ENCODE measurements at places on chromosomes 5 and 9.

DNA sequence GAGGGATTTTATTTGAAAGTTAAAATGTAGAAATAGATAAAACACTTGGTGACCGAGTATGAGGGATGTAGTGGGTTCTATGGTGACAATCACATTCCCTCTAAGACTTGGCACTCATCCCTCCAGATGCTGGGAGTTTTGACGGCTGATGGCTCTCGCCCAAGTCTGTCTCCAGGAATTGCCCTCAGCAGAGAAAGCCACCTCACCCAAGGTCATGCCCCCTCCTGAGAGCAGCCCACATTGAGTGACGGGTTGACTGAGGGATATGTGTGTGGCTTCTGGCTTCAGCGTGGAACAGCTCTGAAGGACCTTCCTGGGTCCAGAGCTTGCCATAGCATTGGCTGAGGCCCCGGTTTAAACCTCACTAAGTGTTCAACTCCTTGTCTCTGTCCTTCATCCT lies 19.4 kb downstream of the CAVIN4 start:
- DNase-seq, result no peak

GRCh38 chr5:151741678-151742423 lies 16.6 kb downstream of the ATOX1 start:
- no peak for DNase-seq

DNA sequence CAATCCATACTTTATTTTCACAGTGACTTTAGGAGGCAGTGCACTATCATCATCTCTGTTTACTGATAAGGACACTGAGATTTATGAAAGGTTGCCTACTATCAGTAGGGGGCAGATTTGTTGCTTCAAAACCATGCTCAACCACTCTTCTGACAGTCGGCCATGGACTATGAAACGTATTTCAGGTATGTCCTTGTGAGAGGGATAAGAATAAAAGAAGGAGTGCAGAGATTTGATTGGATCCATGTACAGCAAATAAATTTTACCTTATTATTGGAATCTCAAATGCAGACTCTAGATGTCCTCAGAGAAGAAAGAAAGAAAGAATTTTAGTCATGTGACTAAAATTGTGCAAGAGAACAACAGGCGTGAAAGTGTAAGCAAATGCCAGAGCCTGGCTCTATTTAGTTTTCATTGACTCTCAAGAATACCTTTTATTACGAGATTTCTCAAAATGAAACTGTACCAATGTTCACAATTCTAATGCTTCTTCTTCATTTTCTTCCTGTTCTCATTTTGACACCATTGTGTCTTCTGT lies 296.6 kb upstream of the RASA1 start:
- peak; percentile 74 for DNase-seq

- no peak for DNase-seq
Measured at GRCh38 chr9:133285252-133285775, 10.3 kb upstream of the ABO start.

GRCh38 chr5:73380710-73381589 lies 67.6 kb downstream of the FOXD1 start:
- DNase-seq, result no peak

DNA sequence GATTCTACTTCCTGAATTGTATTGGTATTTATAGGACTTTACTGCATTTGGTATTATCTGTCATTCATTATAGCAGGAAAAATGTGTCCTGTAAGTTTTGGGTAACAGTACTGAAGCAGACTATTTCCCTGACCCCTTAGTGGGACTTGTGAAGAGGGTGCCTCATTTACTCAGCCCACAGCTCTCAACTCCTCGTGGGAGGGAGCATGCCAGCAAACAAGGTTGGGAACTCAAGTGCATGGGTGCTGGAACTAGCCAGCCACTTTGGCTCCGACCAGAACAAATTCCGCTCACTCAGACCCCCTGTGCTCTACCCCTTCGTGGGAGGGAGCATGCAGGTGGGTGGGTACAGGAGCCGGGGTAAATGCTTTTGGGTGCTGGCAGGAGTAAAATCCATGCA lies 1773.5 kb upstream of the WWC1 start:
- no peak for DNase-seq

DNA sequence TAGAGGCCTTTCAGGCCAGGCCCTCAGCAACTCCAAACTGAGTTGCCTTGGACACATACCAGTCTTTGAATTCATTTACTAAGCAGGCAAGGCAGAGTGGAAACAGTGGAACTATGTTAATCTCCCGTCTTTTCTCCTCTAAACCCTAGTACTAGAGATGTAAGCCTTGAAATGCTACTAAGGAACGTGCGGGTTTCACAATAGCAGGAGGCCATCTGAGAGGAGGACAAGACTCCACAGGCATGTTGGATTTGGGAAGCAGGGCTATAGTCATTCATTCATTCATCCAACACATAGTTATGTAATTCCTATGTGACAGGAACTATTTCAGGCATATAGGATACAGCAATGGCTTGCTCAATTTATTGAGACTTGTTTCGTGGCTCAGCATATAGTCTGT lies 3.3 kb upstream of the OCLN start:
- DNase-seq, result no peak

DNA sequence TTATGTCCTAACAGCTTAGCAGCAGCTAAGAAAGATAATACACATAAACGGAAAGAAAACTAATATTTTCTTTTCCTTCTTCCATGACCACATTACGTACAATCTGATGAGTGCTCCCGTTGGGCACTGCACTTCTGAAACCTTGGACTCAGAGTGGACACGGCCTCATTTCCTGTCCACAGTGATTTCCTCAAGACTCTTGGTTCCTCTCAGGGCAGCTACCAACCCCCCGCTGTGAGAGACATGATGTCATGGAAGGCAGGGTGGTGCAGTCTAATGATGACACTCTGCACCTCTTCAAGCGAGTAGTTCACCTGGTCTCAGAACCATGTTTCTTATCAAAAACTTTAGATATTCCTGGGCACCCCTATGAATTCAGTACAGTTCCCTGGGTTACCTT lies 68.7 kb upstream of the CTSL start:
- peak; percentile 84 for DNase-seq

DNA sequence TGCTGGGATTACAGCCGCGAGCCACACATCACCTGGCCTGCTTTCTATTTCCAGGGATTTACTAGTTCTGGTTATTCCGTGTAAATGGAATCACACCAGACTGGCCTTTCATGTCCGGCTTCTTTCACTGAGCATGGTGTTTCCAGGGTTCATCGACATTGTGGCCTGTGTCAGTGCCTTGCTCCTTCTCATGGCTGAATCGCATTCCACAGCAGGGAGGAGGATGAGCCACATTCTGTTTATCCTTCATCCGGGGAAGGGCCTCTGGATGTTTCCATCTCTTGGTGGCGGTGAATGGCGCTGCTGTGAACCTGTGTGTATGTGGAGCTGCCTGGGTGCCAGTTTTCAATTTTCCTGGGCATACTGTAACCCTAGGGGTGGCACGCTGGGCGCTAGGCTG lies 58.7 kb upstream of the RNU6ATAC start:
- DNase-seq, result no peak

DNA sequence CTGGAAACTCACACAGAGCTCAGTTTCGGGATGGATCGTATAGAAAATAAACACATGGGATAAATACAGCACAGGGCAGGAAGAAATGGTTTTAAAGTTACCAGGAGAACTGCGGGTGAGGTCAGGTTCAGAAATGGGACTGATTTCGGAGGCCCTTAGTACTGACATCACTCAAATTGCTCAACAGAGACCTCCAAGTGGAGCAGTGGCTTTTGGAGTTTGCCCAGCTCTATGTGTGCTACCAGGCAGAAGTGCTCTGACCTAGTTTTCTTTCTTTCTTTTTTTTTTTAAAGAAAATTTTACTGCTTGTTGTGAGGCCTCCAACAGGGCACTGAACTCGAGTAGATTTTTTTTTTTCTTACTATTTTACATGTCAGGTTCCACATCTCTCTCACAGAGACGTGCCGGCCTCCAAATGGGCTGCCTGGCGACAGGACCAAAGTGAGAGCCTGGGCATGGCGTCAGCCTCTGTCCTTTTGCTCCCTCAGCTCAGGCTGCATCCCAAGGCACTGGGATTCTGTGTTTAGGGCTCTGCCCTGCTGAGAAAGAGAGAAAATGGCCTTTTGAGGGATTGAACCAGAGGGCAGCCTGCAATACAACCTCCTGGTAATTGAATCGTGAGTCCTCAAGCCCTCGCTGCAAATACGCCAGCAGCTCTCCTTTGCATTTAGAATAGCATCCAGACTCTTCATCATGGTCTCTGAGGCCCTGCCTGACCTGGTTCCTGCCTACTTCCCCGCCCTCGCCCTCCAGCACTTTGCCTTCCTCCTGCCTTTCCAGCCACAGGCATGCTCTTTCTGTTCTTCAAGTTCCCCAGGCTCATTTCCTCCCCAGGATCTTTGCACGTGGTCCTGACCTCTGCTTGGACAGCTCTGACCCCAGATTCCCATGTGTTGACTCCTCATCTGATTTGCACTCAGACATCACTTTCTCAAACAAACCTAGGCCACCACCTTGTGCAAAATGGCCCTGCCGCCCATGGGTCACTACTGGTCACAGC lies 173.5 kb downstream of the FGF1 start:
- DNase-seq, result no peak

GRCh38 chr9:111839987-111840386 lies 45.2 kb upstream of the SHOC1 start:
- peak; percentile 64 for DNase-seq

DNA sequence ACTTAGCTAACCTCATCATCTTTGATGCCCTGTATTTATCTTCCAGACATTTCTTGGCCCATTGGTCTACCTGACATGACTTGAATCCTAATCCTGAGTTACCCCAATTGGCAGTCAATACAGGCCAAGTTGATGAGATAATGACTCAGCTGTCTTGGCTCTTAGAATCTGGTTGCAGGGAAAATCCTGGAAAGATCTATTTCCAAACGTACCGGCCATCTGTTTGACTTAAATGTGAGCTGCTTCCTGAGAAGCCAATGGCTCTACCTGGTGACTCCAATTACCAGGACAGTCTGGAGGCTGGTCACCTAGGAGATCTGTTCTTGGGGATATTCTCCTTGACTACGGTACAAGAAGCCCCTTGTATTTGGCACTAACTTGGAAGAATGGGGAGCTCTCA lies 475.2 kb upstream of the BRINP1 start:
- DNase-seq, result no peak

DNA sequence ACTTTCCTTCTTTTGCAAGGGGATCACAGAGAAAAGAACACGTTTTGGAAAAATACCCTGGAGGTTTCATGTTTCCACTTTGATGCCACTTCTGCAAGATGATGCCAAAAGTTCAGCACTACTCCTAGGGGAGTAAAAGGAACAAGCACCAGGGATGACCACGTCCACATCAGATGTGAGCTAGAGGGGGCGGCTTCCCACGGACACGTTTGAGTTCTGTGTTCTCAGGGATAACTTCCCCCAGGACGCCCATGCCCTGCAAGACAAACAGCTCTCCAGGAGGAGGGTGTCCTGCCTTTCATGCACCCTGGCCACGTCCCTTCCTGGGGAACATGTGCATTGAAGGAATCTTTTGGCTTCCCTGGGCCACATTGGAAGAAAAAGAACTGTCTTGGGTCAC lies 66.6 kb upstream of the TRIO start:
- DNase-seq, result no peak

DNA sequence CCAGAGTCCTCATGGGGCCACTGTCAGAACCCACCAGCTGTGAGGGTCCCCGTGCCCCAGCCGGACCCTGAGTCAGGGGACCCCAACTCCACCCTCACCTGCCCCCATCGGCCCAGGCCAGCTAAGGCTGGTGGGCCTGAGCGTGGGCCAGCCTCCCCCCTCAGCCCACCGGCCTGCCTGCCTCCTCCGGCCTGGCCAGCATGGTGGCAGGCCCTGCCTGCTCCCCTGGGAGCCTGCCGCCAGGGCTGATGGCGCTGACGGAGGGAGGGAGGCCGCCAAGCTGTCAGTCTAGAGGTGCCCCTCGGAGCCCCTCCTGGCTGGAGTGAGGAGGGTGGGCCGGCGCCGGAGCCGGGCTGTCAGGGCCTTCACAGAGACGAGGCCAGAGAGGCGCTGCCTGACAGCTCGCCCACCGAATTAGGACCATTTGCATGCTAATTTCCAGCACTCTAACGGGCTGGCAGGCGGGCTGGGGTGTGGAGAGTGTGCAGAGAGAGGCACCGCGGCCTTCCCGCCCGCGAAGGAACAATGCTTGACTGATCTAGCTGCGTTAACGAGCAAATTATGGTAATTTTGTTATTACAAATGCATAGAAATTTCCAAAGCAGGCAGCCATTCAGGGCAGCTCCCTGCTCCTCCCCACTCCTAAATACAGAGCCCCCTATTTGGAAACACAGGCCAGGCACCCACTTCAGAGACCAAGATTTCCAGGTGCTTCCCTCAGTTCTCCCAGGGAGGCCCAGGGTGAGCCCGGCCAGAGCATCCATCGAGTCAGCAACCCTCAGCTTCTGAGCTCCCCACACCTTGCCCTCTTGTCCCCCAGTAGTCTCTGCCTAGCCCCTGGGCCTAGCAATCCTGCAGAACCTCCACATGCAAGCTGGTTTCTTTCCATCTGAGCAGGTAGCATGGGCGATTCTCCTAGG lies 169.3 kb downstream of the PAX5 start:
- DNase-seq, result no peak

DNA sequence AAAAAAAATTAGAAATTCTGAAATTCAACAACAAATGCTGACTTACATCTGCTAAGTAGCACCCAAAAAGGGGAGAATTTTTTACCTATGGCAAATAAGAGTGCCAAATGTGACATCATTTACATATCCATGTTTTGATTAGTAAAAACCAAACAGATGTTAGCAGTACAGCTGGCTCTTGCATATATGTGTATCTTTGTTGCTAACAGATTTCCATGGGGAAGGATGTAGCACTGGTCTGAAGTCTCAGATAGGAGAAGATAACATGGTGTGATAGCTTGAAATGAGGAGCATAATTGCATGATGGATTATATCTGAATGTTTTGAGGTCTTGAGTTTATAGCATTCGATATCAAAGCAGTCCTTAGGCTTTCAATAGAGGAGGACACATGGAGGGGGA lies 17.5 kb downstream of the PIK3R1 start:
- no peak for DNase-seq

GRCh38 chr9:36928670-36929349 lies 105.3 kb downstream of the PAX5 start:
- DNase-seq, result no peak

DNA sequence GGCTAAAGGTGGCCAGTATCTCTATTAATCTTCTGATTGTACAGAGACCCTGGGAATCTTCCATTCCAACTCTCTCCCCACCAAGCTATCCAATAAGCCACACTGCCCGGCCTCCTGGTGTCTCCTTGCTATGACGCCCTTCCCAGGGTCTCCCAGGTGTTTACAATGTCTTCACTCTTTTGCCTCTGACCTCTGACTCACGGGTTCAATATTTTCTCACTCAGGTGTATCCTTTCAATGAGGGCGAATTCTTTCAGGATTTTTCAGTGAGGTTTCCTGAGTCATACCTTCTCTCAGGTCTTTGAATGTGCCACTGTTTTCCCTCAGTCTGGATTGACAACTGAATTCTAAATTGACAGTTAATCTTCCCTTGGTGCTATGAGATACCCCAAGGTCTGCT lies 53.7 kb upstream of the IRX4 start:
- DNase-seq, result no peak

GRCh38 chr5:133818869-133819600 lies 149.4 kb downstream of the C5orf15 start:
- DNase-seq, result peak; percentile 49

All from inflammatory macrophage treated with lipopolysaccharide for 4 hours (primary cell).